ENCODE measurements at places on chromosomes 7 and 10.

- DNase-seq, result no peak
Observed at GRCh38 chr7:141442781-141443180, 108.4 kb upstream of the AGK start.

GRCh38 chr10:118850418-118851061, 95.8 kb upstream of the CACUL1 start:
- peak; percentile 41 for DNase-seq

GRCh38 chr7:158351481-158351880, 236.1 kb downstream of the PTPRN2 start:
- DNase-seq, result no peak

DNA sequence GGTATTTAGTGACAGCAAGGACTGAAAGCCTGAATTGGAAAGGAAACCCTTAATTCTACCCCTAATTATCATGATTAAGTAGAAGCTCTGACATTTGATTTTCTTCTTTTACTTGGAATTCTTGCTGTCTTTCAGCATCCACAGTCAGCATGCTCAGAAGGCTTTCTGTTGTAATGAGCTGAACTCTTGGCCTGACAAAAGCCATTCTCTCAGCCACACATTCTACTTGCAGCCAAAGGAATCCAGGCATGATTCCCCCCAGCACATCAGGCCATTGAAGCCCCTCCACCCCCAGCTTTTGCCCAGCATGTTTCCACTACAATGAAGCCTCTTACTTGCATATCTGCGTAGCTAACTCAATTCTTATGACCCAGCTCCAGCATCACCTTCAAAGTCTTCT, 94.3 kb upstream of the FRMD4A start:
- DNase-seq, result no peak

GRCh38 chr10:29926693-29927048, 132.7 kb downstream of the JCAD start:
- no peak for DNase-seq

- DNase-seq, result no peak
Observed at GRCh38 chr7:128380483-128381106, 19.1 kb upstream of the PRRT4 start.

GRCh38 chr10:103632247-103632642, 138.7 kb downstream of the NEURL1 start:
- DNase-seq, result no peak

- no peak for DNase-seq
Observed at GRCh38 chr7:151274936-151275812, 26.7 kb upstream of the SMARCD3 start.

GRCh38 chr7:22363756-22364422, 6.9 kb upstream of the RAPGEF5 start:
- DNase-seq, result no peak

- no peak for DNase-seq
Observed at GRCh38 chr7:34337163-34337562, 320.9 kb upstream of the NPSR1 start.

DNA sequence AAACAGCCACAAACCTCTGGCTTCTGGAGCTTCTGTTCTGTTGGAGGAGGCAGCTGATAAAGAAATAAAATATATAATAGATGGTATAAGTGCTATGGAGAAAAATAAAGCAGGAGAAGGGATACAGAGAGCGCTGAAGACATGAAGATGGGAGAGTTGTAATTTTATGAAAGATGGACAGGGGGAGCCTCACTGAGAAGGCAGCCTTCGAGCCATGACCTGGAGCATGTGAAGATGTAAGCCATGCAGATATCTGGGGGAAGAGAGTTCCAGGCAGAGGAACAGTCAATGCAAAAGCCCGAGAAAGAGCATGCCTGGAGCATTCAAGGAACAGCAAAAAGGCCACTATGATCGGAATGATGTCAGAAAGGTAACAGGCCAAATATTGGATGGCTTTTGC, 187.5 kb downstream of the KIAA1217 start:
- no peak for DNase-seq

- DNase-seq, result no peak
Observed at GRCh38 chr10:43453266-43453831, 16.4 kb downstream of the ZNF487 start.

GRCh38 chr10:120824881-120825309, 26.3 kb upstream of the WDR11 start:
- peak; percentile 16 for DNase-seq

DNA sequence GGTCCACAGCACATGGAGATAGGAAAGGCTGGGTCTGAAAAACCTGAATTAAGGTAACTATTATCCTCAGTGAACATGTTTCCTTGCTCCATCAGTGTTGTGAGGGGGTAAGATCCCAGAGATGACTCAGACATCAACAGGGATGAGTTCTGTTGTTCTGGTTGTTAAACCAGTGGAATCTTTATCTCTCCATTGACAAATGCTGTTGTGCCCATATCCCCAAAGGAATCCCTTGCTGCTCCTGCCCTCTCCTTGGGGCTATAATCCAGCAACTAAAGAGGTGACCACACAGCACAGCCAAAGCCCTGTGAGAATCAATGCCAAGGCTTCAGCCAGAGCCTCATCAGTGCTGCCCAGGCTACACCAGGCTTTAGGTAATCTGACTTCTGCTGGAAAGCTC, 113.4 kb downstream of the JAZF1 start:
- DNase-seq, result no peak

DNA sequence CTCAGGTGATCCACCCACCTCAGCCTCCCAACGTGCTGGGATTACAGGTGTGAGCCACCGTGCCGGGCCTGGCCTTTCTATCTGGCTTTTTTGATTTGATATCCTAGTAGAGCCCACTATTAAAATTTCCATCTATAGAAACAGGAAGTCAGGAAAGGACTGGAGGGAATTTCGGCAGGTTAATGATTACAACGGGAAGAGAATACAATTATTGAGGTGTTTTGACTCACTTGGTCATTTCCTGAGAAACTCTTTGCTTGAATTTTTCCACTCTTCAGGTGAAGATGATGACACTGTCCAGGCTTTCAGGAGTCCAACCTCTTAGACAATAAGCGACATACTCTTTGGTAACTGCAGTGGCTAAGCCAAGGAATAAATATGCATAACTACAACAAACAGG, 1.1 kb upstream of the MKLN1 start:
- peak; percentile 19 for DNase-seq

DNA sequence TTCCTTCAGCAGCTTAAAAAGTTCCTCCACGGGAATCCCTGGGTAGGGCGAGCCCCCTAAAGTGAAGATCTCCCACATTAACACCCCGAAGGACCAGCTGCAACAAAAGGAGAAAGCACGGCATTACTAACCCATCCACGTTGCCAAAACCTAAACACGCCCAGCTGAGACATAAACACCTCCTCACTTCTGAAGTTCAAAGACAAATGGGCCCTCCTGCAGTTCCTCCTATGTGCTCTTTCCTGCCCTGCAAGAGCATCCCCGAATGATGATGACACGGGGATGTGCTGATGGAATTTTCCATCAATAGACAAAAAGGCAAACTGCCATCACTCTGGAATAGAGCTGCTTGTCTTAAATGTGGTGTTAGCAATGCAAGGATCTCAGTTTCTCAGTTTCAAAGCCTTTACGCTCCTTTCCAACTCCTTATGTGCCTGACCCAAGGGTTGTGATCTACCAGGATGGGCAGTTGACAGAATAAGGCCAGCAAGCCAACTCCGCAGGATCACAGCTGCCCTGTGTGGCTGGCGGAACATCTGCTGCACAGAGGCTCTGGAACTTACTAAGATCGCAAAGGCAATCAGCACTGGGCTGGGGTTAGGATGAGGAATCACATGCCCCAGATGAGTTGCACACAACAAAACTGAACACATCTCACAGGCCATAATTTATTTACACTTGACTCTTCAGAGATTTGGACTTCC, 112.7 kb downstream of the FGFR2 start:
- DNase-seq, result no peak

DNA sequence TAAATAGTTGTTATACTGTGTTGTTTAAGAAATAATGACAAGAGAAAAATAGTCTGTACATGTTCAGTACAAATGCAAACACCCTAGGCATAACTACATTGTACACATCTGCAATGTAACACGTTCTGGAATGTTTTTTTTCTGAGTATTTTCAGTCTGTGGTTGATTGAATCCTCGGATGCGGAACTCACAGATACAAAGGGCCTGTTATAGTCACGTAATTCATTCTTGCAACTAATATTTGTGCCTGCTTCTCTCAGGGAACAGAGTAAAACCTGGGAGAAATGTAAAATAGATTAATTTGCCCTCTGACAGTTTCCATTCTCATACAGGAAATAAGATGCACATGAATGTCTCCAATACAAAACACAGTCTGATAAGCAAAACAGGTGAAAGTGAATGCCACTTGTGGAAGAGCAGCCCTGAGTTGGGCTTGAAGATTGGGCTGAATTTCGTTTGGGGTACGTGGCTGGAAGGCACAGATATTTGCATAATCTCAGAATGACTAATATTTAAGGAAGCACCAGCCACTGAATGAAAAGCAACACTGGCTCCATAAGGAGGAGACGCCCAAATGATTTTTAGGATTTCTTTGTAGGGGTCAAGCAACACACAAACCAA, 19.1 kb downstream of the DENND2A start:
- no peak for DNase-seq

DNA sequence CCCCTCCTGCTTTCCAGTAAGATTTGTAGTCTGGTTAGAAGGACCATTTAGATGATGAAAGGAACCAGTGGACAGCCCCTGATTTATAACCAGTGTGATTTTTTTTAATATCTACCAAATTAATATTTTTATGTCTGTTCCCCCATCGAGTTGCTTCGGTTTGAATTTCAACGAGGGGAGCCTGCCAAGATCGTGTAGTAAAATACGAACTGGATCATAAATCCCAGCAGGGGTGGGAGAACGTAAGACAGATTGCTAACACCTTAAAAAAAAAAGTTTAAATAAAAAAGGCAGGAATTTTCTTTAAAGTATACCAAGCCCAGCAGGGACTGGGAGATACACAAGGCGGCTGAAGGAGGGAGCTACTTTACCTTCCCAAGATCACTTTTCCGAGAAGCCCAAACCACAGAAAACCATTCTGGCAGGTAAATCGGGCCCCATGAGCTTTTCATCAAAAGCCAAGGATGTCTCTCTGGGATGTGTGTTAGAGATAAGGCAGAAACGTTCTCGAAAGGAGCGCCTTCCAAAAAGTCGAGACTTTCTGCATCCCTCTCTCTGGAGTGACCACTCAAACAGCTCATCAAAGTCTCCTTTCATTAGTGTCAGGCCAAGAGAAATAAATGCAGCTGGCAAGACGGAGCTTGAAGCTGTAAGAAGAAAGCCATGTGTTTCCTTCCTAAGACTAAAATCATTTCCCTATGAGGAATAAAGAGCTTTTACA, 270.5 kb upstream of the NFE2L3 start:
- DNase-seq, result no peak

DNA sequence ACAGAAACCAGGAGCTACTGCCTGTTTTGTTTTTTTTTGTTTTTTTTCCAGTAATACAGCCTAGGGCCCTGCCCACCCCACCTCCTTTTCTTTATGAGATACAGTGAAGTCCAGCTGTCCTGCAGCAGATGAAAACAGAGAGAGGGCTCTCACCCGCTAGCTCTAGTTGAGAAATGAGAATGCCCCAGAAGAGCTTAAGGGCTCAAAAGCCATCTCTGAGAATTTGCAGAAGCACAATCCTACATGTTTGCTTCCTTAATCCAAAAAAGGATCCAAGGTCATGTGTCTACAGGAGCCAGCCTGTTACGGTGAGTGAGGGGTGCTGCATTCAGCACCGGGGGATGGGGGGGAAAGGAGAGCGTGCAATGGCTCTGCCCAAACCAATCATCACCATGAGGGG, 122.7 kb downstream of the KCNMA1 start:
- no peak for DNase-seq

GRCh38 chr7:49791088-49791741, 17.8 kb downstream of the VWC2 start:
- DNase-seq, result peak; percentile 65

- DNase-seq, result no peak
Observed at GRCh38 chr7:92061154-92061553, 73.1 kb downstream of the CYP51A1 start.

- DNase-seq, result no peak
Observed at GRCh38 chr10:131726076-131726880, 174.5 kb upstream of the PPP2R2D start.

DNA sequence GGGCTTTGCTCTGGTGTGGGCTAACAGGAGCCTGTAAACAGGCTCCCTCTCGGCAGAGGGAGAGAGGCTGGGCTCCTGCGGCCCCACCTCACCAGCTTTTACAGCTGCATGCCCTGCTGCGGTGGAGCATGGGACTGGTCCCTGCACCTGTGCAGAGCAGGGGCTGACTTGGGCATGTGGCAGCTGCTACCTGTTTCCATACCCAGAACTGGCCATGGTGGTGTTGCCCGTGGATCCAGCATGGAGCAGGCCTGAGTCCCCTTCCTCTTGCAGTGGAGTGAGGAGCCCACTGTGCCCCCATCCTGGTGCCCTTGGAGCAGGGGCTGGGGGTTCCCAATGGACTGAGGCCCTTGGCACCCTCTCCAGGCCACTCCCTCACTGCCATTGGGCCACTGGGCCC, 91.9 kb upstream of the MGMT start:
- no peak for DNase-seq

Measured in SW480 (cell line).